ENCODE measurements at places on chromosomes 7 and 10.

DNA sequence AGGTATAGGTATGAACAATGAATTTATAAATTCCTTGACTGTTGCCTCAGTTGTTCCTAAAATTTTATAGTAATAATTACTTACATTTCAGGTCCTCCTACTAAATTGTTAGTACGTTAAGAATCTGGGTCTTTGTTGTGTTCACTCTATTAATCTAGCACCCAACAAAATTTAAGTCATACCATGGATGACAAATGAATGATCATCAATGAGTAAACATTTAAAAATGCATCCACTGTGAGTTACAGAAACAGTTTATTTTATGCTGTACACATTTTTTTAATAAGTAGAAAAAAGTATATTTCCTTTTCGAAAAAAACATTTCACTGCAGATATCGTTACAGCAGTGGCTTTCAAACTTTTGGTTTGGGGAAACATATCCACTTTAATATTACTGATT, 265.2 kb downstream of the PCLO start:
- DNase-seq, result no peak

DNA sequence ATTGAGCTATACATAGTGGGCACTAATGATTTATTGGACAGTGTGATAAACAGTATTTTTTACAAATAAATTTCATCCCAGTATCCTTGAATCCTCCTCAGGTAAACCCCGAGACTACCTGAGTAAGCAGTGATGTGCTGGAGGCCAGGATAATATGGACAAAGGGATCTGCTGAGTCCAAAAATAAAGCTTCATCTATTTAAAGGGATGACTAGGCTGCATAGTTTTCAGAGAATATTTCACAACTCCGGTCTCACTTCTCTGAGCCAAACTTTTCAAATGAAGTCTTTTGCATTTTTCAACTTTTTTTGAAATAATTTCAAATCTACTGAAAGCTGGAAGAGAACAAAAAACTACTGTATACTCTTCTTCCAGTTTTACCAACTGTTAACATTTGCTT, 2.5 kb downstream of the ACTR3B start:
- DNase-seq, result no peak

DNA sequence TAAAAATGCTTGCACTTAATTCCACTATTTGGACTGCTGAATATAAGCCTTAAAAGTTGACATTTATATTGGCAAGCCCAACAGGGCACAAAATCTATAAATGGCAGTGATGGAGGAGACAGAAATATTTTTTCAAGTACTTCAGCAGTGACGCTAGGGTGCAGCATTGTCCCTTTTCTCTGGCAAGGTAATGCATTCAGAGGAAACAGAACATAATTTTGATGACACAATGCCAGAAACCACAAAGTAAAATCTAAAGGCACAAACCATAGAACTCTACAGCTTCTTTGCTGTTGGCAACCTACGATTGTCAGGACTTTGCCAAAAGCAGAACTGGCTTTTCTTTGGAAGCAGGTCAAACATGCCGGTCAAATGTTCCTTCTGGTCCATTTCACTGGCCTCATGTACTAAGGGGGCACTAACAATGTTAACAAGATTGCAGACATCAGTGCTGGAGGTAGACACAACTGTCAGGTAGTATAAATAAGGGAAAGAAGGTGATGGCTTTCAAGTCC, 30.9 kb upstream of the FAM133B start:
- peak; percentile 43 for DNase-seq

DNA sequence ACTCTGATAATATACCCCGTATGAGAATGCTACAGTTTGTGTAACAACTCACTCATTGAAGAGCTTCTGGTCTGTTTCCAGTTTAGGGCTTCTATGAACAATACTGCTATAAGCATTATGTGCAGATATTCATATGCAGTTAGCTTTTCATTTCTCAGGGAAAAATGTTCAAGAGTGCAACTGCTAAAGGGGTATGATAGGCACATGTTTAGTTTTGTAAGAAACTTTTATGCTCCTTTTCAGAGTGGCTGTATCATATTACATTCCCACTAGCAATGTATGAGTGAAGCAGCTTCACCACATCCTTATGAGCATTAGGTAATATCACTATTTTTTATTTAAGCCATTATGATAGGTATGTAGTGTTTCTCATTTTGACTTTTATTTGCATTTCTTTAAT, 182.6 kb upstream of the CXCL12 start:
- DNase-seq, result no peak

GRCh38 chr10:27638071-27638750, 107.4 kb downstream of the MKX start:
- DNase-seq, result no peak

GRCh38 chr10:46033602-46034011, 3.2 kb upstream of the NCOA4 start:
- DNase-seq, result no peak

GRCh38 chr7:3655635-3656034, 354.6 kb downstream of the SDK1 start:
- no peak for DNase-seq

DNA sequence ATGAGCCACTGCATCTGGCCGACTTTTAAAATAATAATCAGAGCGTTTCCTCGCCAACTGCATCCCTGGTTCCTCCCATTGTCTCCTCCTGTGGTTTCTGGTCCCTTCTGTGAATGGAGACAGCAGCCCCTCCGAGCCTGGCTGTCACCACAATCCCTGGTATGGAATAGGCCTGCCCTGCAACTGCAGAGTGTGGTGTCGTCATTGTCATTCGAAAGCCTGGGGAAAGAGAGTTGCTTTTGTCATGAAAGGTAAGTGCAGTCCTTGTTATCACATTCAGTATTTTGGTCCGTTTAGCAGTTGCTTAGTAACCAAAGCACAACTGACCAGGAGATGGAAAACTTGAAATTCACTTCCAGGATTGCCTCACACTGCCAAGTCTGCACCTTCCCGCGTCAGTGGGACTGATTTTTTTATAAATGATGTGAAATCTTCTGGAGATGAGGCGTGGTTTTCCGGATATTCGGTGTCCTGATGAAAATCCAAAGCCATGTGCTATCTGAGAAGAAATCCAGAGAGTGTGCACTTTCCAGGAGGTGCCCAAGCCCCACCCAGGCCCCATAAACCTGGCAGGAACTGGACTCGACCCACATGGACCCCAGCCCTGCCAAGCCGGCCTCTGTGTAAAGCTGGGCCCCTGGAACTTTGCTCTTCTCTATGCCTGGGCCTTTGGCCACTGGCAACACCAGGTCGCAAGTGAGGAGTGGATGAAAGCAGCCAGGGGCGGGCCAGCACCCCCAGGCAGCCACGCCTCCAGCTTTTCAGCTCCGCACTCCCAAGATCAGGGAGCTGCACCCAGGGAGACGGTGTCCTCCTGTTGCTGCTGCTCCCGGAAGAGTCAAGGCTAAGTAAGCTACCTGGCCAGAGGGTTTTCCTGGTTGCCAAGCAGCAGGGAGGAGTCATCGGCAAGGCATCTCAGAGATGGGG, 133.7 kb upstream of the SH2B2 start:
- no peak for DNase-seq

DNA sequence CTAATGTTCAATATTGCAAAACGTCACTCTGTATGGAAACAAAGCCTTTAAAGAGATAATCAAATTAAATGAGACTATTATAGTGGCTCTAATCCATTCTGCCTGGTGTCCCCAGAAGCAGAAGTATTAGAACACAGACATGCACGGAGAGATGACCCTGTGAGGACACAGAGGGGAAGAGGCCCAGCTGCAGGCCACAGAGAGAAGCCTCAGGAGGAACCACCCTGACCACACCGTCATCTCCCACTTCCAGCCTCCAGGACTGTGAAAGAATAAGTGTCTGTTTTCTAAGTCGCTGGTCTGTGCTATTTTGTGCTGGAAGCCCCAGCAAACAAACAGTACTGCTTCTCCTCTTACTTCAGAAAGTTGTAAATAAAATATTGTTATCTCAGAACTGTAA, 283.5 kb upstream of the ADARB2 start:
- no peak for DNase-seq
